Left renal cortex interstitium (tissue), 4 donors: ENCODE measurements at places on chromosomes 1 and 21.

DNA sequence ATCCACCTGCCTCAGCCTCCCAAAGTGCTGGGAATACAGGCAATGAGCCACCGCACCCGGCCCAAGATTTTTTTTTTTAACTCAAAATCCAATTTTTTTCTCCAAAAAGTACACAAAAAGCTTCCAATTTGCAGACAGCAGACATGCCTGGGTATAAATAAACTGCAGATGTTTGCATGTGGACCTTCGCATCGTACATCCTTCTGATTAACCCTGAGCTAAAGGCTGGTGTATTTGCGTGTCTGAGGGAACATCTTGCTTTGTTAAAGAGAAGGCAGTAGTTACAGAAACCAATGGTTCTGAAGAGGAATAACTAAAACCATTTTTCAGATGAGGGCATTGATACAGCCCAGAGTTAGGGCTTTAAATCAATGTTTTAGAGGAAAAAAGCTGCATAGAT is 12.7 kb downstream of the BCAR3 start:
- DNase-seq, result no peak

DNA sequence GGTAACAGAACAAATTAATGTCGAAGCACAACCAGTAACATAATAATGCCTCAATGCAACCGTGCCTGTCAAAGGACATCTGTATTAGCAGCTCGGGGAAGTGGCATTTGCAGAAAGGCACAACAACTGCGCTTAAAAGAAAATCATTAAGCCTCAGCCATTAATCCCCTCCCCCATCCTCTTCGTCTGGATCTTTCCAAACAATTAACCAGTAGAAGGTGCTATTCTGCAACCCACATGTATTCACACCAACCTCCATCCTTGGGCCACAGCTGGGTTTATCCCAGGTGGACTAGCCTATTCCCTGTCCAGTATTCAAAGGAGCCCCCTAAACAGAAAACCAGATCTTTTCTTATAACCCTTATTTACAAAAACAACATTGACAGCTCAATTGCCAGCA is 2.6 kb downstream of the RERE start:
- no peak for DNase-seq

DNA sequence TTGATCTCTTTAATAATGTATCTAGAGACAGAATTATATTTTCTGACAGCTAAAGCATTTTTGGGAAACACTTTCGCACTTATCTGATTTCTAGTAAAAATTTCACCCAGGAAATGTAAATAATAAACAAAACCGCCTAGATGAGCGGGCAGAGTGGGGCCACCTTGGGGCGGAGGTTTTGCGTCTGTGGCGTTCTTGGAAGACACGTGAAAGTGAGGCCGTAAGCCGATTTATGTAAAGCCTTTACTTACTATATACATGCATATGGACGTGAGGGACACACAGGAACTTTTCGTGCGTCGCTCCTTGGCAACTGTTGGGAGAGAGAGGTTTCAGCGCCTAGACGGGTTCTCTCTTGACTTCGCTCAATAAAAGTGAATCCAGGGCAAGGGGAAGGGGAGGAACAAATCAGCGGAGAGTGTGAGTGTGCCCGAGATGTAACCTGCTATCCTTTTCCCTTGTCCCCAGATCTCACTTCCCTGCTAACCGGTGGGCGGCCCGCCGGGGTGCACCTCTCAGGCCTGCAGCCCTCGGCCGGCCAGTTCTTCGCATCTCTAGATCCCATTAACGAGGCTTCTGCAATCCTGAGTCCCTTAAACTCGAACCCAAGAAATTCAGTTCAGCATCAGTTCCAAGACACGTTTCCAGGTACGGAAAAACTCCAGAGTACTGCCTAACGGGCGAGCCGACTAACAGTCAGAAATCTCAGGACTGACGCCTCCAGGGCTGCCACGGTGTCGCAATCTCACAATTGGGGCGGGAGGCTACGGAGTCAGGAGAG is 1.7 kb downstream of the HLX start:
- no peak for DNase-seq

- no peak for DNase-seq
Observed at GRCh38 chr1:51247499-51247898, 11.4 kb downstream of the RNF11 start.

- no peak for DNase-seq
Observed at GRCh38 chr1:89361681-89362080, 2.2 kb upstream of the GBP6 start.

DNA sequence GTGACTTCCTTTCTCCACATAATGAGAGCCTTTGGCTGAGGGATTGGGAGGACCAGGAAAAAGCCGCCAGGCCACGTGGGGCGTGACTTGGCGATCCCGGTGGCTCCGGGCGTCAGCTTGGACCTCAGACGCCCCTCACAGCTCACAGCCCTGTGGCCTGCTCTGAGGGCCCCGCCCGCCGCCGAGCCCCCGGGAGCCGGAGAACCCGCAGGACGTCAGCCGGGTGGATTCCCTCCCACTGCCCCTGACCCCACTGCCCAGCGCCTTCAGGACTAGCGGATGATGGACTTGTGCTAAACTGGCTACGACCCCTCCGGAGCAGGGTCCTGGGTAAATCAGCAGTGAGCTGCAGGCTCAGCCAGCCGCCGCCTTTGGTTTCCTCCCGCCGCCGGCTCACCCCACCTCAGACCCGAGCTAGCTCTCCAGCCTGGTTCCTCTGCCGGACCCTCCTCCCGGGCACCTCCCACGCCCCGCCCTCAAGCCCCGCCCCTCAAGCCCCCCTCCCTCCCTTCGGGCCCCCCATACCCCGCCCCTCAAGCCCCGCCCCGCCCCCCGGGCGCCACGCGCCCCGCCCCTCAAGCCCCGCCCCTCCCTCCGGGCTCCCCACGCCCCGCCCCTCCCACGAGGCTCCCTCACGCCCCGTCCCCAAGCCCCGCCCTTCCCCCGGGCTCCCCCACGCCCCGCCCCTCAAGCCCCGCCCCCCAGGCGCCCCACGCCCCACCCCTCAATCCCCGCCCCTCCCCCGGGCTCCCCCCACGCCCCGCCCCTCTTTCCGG is 10.0 kb upstream of the FAAP20 start:
- no peak for DNase-seq

- DNase-seq, result no peak
Observed at GRCh38 chr21:38986806-38987632, 181.3 kb downstream of the ETS2 start.

DNA sequence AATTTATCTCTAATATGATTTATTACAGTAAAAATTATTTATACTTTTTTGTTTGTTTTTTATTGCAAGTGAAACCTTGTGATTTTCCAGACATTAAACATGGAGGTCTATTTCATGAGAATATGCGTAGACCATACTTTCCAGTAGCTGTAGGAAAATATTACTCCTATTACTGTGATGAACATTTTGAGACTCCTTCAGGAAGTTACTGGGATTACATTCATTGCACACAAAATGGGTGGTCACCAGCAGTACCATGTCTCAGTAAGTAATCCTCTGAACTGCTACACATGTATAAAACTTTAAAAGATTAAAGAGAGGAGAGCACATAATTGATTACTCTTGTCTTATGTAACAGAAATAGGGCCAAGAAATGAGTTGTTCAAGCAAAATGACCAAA is 4.5 kb downstream of the CFHR3 start:
- DNase-seq, result no peak

GRCh38 chr1:1199141-1199960 is 7.0 kb downstream of the TNFRSF18 start:
- DNase-seq, result no peak

DNA sequence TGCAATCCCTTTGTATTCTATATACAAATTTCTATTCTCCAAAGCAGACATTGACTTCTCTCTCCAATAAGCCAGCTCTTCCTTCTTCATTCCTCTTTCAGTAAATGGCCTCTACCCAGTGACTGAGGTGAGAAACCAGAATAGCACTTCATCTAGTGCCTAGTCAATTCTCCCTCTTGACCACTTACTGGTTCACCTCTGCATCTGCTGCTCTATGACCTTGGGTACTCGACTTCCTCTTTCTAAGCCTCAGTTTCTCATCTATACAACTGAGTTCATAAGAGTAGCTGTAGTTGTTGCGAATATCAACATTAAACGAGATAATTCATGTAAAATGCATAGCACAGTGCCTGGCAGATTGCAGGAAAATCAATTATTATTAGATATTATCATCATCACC is 12.4 kb downstream of the LYST start:
- no peak for DNase-seq

GRCh38 chr1:58082596-58082995 is 463.9 kb downstream of the OMA1 start:
- DNase-seq, result no peak

GRCh38 chr1:4805987-4806386 is 151.6 kb downstream of the AJAP1 start:
- DNase-seq, result no peak

DNA sequence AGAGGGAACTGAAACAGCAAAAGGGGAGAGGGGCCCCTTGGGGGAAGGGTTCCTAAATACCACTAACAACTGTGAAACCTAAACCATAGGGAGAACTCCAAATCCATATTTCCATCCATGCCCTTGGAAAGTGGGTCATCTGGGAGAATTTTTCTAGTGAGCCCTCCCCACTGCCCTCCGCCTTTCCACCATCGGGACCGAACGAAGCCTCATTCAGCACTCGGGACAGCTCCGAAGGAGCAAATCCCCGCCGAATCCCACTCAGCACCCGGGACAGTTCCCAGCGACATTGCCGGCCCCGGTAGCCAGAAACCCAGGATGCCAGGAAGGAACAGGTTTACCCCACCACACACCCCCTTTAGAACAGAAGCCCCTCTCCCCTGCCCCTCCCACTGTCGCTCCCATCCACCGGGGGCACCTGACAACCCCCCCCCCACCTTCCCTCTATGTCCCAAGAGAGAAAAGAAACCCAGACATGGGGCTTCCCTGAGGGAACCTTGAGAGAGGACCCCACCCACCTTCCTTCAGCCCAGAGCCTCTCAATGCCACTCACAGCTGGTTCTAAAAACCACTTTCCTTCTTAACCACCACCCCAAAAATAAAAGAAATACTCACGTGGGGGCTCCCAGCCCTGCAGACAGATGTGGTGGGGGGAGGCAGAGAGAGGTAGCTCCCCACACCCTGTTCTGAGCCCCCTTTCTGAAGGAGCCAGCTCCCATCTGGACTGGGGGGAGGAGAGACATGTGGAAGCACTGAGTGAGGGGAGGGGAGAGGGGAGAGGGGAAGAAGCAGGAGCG is 4.5 kb downstream of the DLGAP3 start:
- DNase-seq, result peak; percentile 47

- DNase-seq, result no peak
Observed at GRCh38 chr1:43293896-43294760, 6.7 kb upstream of the TIE1 start.

GRCh38 chr1:94874423-94874822 is 52.5 kb downstream of the CNN3 start:
- DNase-seq, result no peak

GRCh38 chr1:231951374-231951773 is 324.8 kb downstream of the DISC1 start:
- no peak for DNase-seq
